ENCODE measurements at places on chromosomes 16 and 17.

- no peak for DNase-seq
These were observed 171.4 kb downstream of the SEC14L1 start for GRCh38 chr17:77312061-77312701.

GRCh38 chr17:65055280-65055707 is 1.2 kb downstream of the GNA13 start:
- no peak for DNase-seq

DNA sequence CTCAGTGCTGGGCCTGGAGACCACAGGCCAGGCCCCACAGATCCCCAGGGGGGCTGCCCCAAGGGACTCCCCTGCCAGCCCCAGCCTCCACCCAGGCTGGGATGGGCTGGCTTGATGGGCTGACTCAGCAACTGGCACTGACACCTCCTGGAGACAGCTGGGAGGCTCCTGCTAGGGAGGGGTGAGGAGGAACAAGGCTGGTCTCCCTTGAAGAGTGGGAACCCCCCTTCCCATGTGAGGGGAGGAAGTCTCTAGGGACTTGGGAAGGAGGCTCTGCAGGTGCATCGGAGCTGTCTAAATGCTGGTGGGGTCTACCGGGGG is 10.4 kb downstream of the NHERF1 start:
- no peak for DNase-seq

DNA sequence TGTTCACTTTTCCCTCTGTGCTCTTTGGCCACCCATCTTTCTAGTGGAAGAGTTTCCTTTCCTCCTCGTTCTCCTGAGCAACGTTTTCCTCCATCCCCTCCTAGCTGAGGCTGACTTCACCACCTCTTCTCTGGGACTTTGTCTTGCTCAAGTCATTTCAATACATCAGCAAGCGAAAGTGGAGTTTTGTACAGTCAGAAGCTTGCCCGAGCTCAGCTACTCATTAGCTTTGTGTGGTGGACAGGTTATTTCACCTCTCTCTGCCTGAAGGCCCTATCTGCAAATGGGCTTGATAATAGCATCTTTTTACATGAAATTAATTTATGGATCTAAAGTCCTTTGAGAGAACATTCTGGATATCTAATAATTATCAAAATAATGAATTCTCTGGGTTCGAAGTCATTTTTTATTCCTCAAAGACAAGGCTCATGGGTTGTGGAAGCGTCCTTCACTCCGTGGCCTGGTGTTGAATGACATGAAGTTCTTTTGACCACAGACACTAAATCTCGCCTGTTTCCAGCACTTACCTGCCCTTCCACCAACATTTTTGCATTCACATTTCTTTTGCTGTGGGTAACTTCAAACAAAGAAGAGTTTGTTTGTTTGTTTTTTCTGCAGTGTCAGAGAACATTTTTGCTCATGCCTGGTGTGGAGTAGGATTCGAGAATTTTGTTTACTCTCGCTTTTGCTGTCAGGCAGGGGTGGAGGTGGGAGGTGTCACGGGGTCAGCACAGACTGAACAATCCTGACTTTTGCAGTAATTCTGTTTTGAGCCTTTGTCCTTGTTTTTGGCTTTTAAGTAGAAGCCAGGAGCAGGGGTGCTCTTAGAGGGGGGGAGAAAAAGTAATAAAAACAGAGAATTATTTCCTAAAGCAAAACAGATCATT is 155.0 kb upstream of the CACNG5 start:
- no peak for DNase-seq

- no peak for DNase-seq
These were observed 29.5 kb downstream of the WWOX start for GRCh38 chr16:78128913-78129312.

GRCh38 chr16:14437426-14437825 is 192.6 kb downstream of the PARN start:
- DNase-seq: no peak
